ENCODE measurements at places on chromosomes 12 and 14.

GRCh38 chr14:36647824-36648753 is 13.6 kb upstream of the PAX9 start:
- no peak for DNase-seq

- DNase-seq: no peak
Observed at GRCh38 chr14:39939023-39939422, 506.8 kb upstream of the FBXO33 start.

DNA sequence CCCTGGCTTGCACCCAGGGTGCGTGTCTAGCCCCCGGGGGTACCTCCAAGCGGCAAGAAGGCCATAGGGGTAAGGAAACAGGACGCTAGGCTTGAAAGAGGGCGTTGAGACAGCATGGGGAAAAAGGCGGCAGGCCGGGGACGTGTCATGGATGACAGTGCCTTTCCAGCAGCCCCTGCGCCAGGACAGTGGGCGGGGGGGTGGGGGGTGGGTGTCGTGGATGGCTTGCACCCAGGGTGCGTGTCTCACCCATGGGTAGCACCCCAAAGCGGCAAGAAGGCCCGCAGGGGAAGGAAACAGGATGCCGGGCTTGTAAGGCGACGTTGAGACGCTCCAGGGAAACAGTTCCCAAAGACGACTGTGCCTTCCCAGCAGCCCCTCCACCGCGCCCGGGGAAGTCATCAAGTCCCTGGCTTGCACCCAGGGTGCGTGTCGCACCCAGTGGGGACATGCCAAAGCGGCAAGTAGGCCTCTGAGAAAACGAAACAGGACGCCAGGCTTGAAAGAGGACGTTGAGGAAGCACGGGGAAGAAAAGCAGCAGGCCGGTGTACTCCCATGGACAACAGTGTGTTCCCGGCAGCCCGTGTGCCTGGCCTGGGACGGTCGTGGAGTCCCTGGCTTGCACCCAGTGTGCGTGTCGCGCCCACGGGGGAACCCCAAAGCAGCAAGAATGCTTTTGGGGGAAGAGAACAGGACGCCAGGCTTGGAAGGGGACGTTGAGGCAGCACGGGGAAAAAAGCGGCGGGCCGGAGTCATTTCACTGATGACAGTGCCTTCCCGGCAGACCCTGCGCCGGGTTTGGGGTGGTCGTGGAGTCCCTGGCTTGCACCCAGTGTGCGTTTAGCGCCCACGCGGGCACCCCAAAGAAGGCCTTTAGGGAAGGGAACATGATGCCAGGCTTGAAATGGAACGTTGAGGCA is 163.5 kb upstream of the ALG10B start:
- DNase-seq: no peak

GRCh38 chr14:55130196-55130550 is 1.1 kb downstream of the LGALS3 start:
- DNase-seq: no peak

GRCh38 chr14:30994681-30995620 is 30.5 kb upstream of the AP4S1 start:
- DNase-seq: no peak

- DNase-seq: no peak
Observed at GRCh38 chr14:93962701-93963601, 13.4 kb downstream of the ASB2 start.

DNA sequence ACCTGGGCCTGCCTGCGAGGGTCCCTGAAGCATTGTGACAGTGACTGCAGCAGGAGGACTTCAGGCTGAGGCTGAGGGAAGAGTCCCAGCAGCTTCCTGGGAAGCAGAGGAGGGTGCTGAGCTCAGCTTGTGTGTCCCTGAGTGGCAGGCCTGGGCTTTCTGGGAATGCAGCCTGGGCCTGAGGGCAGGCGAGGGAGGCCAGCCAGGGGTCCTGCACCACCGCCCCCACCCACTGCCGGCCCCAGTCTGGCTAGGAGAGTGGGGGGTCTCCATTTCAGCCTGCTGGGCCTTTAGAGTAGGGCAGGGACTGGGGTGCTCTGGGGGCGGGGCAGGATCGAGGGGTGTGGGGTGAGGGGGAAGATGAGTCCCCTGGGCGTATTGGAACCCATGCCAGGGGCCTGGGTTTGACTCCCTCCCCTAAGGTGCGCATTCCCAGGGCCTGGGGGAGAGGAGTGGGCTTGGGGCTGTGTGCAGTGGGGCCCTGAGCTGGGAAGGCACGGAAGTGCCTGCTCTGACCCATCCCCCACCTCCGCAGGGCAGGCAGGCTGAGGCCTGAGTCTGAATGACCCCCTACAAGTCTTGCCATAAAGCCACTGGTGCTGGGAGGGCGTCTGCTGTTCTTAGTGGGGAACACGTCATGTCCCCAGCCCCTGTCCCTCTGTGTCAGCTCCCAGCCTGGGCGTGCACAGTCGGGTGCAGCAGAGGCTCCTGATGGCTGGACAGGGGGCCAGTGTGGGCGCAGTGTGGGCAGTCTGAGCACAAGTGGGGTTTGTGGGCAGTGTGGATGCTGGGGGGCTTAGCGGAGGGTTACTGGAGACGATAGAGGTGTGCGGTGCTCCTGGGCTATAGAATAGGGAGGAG is 46.4 kb downstream of the KRT80 start:
- no peak for DNase-seq

DNA sequence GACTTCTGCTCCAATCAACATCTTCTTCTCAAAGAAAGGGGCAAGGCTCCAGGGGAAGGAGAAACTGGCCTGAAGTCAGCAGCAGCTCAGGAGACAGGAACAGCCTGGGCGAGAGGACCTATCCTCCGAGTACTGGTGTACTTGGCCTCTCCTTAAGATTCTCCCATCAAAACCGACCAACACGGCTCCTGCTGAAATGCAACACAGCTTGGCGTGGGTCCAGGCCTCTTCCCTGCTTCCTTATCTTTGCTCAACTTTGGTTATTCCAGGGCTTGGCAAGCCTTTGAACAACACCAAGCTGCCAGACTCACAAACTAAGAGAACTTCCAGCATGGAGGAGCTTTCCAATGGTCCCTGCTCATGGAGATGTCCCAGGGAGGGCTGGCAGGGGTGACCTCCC is 377.4 kb downstream of the BCL11B start:
- no peak for DNase-seq

GRCh38 chr14:94075008-94075407 is 6.0 kb downstream of the DDX24 start:
- DNase-seq: no peak

DNA sequence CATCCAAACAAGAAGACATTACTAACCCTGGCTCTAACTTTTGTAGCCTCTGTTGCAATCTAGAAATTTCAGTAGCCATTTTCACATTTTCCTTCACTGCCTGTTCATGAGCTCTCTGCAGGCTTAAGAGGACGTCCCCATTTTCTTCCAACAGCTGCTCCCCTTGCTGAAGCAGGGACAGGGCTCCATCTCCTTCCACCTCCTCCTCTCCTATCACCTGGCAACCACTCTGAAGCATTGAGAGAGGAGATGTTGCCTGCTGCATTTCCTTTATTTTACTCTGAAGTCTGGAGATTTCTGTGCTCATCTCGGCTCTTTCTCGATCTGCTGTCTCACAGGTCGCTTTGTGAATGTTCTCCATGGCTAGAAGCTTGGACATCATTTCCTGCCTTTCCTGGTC is 73.3 kb downstream of the NIN start:
- DNase-seq: no peak

GRCh38 chr14:98229656-98230366 is 1042.2 kb downstream of the BCL11B start:
- DNase-seq: no peak

- DNase-seq: no peak
Observed at GRCh38 chr12:91622037-91622436, 439.4 kb upstream of the DCN start.

DNA sequence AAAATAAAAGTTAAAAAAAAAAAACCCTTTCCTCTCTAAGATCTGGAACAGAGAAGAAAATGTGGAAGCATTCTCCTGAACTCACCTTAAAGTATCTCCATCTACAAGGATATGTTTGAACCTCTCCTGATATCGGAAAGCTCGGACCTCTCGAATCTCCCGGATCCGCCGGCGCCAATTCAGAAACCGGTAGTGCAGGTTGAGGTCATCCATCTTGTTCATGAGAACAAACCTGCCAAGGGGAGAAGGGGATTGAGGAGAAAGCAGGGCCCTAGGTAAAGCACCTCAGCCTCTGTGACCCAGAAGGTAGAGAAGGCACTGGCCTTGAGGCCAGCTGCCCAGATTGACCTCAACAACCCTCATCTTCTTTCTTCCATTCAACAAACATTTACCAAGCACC is 2.2 kb downstream of the SPRYD3 start:
- no peak for DNase-seq

- no peak for DNase-seq
Observed at GRCh38 chr12:69329669-69330428, 18.3 kb upstream of the LYZ start.
